Stimulated activated naive B cell treated with anti-CD40 and anti-IgM and Interleukin-4, amounts not matched to agents 10 μg/mL and 1 μg/mL and 100 μg/mL, for 72 hours (primary cell): ENCODE measurements at places on chromosomes 2 and 18.

- DNase-seq = no peak
Measured at GRCh38 chr2:190887089-190887488, 6.5 kb downstream of the GLS start.

- DNase-seq = no peak
Measured at GRCh38 chr2:158953454-158953853, 15.0 kb upstream of the TANC1 start.

DNA sequence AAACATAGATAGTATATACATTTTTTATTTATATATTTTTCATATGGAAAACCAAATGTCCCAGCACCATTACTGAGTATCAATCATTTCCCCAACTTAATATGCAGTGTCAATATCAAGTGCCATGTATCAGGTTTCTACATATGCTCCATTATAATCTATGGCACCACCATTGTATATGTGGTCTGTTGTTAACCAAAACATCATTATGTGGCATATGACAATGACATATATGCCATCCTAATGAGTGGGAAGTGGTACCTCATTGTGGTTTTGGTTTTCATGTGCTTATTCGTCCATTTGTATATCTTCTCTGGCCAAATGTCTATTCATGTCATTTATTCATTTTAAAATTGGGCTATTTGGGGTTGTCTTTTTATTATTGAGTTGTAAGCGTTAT, 9.2 kb downstream of the PTPN18 start:
- no peak for DNase-seq

DNA sequence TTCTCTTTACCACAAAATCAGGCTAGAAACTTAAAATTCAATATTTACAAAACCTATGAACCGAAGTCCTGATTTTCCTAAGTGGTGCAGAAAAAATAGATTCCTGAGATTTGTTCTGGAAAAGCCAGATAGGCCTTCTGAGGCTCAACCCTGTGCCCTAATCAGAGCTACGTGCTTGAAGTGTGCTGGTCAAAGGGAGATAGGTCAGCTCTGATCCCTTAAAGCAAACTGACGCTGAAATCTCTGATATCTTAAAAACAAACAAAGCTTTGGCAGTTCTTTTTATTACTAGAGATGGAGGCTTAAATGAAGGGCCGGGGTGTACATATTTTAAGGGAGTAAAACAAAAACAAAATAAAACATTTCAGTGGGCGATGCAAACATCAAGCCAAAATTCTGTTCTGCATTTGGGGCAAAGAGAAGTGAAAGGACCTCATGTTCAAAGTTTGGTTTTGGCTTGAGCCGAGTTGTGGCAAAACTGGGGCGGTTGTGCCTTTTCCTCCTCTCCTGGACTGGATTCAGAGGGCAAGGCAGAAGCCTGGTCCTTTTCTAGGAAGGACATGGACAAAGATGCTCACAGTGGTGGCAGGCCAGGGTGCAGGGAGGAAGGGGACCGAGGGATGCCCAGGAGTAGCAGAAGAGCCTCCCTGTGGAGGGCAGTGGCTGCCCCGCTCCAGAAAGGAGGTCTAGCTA, 295.0 kb downstream of the CDCA7 start:
- no peak for DNase-seq

DNA sequence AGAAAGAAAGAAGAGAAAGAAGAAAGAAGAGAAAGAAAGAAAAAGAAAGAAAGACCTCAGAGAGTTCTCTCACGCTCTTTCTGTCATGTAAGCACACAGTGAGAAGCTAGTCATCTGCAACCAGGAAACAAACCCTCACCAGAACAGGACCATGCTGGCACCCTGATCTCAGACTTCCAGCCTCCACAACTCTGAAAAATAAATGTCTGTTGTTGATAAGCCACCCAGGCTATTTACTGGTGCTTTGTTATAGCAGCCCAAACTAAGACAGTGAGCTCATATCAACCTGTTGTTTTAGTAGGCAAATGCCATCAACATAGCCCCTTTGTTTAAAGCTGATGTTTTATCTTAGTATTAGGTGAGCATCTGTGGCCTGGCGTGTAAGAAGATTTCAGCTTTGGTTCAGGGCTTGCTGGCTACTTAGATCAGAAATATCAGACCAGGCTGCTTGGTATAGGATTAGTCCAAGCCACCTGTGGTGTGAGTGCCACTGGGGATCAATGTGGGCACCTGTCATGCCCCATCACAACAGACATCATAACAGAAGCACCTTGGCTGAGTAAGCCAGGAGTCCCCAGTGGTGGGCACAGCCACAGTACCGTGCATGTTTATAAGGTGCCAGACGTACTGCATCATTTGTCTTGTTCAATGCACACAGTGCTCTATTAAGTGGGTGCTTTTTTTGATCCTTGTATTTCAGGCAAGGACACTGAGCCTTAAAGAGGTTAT, 94.4 kb downstream of the LBH start:
- no peak for DNase-seq

GRCh38 chr2:180978903-180979748, 1.3 kb upstream of the UBE2E3 start:
- no peak for DNase-seq

DNA sequence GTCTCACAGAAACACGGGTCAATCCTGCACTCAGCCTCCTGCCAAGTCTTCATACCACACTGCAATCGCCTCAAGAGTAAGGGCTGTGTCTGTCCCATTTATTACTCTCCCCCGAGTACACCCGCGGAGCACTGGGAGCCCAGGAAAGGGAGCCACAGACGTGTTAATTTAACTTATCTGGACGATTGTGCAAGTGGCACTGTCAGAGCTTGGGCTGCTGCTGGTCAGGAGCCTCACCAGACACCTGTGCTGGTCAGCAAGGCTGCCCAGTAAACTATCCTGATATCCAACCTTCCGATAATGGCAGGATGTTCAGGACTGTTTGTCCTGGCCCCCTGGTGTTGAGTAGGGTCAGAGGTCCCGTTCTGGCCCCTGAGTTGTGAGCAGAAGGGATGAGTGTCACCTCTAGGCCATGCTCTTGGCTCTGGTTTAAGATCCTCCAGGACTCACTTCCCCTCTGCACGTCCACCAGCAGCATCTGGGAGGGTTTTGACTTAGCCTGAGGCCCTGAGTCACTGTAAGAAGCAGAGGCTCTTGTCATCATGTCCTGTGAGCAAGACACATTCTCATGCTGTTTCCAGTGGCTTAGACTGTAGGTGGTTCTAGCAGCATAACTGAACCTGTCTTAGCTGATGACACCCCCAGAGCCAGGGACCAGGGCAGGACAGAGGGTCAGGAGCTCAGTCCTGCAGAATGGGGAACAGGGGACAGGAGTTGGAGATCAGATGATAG, 82.5 kb upstream of the ARL4C start:
- peak; percentile 15 for DNase-seq

DNA sequence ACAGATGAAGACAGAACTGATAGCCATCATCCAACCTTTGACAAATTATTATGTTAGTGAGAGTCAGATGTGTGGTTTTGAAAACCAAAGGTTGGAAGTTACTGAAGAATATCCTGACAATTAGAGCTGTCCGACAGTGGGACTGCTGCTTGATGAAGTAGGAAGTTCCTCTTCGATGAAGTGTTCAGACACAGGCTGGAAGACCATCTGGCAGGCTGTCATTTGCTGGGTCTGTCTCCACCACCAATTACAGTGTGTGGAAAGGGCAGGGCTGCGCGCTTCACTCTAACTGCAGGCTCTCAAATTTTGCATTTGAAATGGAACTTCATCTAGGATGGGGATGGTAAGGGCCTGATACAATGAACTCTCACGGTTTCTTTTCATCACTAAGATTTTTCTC, 313.8 kb downstream of the PIK3C3 start:
- no peak for DNase-seq

DNA sequence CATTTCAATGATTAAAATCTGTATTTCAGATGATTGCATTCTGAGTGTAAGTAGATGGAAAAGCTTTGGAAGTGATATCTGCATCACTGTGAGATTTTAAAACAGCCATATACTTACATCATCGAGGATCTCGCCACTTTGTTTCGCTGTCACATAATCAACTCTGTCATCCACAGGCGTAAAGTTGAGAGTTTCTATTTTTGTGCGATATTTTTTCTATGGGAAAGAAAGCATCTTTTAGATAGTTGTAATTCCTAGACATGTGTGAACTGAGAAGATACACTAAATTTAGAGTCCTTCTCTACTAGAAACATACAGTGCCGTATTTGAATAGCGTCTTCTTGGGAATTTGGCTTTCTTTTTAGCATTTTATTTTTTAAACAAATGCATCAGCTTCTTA, 158.8 kb downstream of the RIF1 start:
- DNase-seq = no peak

GRCh38 chr2:182043021-182043420, 57.4 kb downstream of the PPP1R1C start:
- DNase-seq = no peak

- DNase-seq = no peak
Measured at GRCh38 chr2:171390941-171391516, 42.8 kb downstream of the METTL8 start.

DNA sequence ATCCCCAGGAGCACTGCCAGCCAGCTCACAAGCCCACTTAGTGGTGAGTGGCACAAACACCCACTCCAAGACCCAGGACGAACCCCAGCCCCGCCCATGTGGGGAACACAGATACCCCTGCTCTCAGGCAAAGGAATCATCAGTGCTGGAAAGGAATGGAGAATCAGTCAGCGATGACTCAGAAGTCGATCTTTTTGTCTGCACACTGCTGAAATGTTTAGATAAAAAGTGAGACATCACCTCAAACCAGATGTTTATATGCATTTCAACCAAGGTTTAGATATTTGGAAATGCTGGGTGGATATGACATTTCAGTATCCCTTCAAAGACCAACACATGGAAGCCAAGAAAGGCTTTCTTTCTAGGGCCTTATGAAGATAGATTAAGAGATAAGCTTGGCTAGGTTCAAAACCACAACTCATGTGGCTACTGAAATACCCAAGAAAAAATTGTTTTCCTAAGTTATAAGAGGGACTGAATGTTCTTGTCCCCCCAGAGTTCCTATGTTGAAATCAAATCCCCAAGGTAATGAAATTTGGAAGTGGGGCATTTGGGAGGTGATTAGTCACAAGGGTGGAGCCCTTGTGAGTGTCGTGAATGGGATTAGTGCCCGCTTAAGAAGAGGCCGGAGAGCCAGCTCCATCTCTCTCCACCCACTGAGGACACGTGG, 43.7 kb downstream of the POU3F3 start:
- no peak for DNase-seq

DNA sequence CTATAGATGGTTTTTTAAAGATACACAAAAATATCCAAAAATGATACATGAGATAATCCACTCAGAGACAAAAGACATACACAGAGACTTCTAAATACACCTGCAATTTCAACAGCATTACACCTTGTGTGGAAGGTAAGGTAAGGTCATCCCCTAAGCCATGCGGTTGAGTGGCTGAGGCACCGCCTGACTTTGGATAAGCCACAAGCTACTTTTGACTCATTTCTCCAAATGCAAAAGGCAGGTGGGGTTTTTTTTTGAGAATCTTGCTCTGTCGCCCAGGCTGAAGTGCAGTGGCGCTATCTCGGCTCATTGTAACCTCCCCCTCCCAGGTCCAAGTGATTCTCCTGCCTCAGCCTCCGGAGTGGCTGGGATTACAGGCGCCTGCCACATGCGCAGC, 13.1 kb downstream of the AP1S3 start:
- no peak for DNase-seq

DNA sequence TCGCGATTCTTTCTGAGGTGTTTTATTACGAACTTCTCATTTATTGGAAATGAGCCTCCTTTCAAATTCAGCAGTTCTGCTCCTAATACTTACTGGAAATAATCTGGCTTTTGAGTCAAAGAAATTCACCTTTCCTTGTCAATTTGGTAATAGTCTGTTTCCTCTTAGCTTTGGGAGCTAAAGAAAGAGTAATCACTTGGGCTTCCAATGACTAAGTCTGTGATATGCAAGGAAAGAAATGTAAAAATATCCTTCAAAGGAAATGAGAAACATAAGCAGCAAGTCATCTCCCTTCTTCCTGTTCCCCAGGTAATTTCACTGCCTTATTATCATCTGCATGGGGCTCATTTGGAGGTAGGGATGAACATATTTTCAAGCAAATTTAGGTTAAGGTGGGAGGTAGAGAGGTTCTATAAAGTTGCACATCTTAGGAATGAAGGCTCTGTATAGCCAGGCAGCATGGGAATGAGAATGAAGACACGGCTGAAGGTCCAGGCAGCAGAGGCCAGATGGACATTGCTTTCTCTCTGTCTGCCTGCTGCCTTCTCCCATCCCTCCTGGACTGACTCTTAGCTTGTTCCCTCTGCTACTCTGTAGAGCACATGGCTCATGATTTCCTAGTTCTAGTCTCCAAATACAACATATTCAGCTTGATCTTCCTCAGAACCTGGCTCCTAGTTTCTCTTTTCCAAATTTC, 1.0 kb downstream of the SPP2 start:
- DNase-seq = no peak

DNA sequence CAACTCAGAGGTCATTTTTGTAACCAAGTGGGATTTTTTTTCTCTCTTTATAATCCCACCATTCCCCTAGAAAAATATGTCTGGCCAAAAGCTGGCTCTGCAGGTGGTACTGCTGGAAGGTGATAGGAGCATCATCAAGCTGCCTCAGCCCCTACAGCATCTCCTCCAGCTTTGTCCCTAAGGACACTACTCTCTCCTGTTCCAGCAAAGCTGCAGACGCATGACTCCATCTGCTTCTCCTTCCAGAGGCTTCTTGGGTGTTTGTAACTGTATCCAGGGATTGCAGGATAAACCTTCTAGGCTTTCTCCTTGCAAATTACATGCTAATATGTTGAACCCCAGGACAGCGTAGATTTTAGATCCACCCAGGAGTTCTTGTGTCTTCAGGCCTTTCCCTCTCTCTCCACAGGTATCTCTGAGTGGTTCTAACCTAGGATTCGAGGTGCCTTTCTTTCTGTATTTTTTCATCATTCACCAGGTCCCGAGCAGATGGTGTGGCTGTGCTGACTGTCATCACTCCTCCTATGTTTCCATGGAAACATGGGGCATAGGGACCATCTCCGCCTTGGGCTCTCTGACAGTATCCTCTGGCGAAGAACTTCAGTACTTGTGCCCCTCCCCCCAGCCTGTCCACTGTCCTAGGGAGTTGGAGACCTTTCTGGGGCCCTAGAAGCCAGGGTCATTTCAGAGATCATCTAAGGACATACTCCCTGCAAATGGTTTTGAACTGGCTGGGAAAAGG, 34.3 kb downstream of the AFF3 start:
- DNase-seq = no peak

DNA sequence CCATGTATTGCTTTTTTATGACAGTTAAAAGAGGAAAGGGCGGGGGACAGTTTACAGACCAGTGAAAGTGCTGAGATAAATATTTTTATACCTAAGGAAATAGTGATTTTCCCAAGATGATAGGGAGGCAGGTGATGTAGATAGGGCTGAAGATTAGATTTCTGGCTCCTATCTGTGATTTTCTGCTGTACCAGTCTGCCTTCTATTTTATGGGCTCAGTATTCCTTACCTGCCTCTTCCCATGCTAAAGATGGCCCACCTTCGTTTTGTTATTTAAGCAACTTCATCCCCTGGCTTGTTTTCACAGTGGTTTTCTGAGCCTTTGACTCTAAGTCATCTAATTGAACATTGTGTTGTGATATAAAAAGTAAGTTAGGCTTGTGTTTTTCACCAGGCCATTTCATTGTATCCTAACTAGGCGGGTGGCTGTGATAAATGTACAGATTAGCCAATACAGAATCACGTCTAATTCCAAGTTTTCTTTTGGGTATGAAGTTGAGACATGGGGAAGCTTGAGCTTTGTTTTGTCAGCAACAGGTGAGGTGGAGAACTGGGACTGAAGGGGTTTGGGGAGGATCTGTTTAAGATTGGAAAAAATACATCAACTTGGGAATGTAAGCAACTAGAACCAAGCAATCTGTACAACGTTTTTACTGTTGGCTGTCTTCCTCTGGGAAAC, 5.2 kb downstream of the RPL37A start:
- no peak for DNase-seq

- DNase-seq = no peak
Measured at GRCh38 chr2:3409627-3410170, 30.2 kb downstream of the TRAPPC12 start.

- no peak for DNase-seq
Measured at GRCh38 chr18:48994044-48994651, 43.4 kb upstream of the SMAD7 start.
